ENCODE measurements at places on chromosomes 3 and 15.

- no peak for DNase-seq
Measured at GRCh38 chr3:123870033-123870432, 14.1 kb downstream of the MYLK start.

DNA sequence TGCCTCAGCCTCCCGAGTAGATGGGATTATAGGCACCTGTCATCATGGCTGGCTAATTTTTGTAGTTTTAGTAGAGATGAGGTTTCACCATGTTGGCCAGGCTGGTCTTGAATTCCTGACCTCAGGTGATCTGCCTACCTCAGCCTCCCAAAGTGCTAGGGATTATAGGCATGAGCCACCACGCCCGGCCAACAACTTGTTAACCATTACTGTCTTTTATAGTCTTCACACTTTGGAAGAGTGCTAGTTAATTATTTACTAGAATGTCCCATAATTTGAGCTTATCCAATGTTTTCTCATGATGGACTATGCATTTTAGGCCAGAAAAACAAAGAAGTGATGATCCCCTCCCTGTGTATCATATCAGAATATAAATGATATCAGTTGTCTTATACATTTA is 288.6 kb upstream of the CBLB start:
- no peak for DNase-seq

- DNase-seq, result no peak
Measured at GRCh38 chr3:45976191-45977091, 19.2 kb downstream of the FYCO1 start.

DNA sequence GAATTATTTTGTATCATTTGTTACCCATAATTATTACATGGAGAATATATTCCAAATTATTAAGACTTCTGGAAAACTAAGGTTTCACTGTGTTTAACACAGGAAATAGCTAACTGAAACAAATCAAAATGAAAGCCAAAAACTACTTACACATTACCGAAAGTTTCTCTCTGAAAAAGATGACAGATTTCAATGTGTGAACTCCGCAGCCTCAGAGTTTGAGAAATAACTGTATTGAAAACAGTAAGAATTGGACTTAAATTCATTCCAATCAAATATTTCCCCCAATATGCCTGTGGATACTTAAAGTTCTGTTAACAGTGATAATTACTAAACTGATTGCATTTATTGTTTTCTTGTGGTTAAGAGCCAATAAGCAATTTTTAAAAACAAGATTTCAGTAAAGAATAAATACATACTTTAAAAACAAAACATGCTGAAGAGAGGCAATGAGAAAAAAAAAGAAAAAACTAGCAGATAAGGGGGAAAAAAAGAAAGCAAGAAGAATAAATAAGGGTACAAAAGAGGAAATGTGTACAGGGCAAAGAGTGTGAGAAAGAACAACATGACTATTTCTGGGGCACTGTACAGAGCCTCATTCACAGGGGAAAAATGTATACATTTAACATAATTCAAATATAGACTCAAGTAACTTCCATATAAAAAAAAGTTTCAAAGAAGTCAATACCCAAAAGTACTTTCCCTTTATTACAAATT is 30.7 kb downstream of the DENND4A start:
- DNase-seq, result no peak

All from erythroblast (primary cell).